ENCODE measurements at places on chromosomes 4 and X.

DNA sequence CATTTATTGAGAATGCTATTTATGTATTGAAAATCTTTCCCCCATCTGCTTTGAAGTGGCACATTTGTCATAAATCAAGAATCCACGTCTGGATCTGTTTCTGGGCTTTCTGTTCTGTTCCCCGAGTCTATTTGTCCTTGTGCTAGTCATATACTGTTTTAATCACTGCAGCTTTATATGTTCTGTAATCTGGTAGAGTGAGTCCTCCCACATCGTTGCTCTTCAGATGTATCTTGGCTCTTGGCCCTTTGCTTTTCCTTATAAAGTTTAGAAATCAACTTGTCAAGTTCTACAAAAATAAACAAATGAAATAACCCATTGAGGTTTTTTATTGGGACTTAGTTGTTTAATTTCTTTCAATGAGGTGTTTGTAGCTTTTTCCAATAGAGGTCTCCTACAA is 29.0 kb downstream of the LONRF3 start:
- DNase-seq: no peak

GRCh38 chr4:107832275-107832807 is 7.6 kb downstream of the SGMS2 start:
- no peak for DNase-seq

DNA sequence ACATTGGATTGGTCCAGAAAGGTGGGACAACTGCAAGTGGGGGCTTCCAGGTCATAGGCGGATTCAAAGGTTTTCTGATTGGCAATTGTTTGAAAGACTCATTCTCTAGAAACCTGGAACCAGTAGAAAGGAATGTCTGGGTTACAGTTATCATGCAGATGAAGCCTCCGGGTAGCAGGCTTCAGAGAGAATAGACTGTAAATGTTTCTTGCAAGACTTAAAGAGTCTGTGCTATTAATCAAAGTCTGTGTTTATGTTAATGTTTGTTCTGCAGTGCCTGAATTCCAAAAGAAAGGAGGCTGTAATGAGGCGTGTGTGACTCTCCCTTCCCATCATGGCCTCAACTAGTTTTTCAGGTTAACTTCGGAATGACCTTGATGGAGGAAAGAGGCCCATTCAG is 43.9 kb upstream of the GC start:
- DNase-seq: no peak

DNA sequence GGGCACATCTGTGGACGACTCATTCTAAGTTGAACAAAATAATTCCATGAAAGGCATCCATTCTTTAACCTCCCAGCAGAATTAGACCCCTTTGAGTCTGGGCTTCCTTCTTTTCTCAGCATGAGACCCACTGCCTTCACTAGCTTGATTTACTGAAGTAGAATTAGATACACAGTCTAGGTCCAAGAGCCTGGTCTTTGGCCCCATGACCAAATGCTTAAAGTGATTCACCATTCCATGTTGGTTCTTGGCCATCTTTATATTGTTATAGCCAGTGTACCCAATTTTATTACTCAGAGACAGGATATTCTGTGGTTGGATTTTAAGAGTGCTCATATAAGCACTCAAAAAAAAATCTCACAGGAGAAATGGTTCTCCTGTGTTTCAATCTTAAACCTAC is 155.3 kb upstream of the GPC4 start:
- DNase-seq: no peak

GRCh38 chrX:45591650-45592049 is 391.0 kb upstream of the DIPK2B start:
- DNase-seq: no peak

DNA sequence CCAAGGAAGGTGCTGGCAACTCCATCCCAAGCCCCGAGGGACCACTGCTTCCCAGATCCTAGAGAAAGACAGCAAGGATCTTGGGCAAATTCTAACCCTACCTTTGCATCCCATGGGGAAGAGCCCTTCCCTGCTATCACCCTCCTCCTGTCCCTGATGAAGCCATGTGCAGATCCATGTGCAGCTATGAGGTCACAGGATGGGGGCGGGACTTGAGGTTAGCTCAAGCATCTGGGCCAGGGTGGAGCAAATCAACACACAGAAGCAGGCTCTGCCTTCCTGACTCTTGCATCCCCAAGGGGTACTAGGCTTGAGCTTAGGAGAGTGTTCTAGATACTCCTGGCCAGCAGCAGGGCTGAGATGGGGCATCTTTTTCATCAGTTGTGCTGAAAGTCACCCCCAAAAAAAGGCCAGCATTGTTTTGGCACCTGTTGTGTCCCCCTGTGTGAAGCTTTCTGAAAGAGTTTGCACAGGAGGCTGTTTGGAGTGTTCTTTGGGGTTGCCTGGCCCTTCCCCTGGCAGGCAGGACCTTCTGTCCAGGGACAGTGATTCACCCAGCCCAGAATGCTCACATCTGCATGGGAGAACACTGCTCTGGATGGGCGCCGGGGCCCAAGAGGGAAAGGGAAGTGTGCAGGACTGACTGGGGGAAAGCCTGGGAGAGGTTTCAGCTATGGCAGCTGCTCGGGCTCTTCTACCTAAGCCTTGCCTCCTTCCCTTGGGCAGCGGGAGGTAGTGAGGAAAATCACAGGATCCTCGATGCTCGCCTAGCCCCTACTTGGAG is 50.8 kb downstream of the PRPS1 start:
- peak; percentile 58 for DNase-seq

DNA sequence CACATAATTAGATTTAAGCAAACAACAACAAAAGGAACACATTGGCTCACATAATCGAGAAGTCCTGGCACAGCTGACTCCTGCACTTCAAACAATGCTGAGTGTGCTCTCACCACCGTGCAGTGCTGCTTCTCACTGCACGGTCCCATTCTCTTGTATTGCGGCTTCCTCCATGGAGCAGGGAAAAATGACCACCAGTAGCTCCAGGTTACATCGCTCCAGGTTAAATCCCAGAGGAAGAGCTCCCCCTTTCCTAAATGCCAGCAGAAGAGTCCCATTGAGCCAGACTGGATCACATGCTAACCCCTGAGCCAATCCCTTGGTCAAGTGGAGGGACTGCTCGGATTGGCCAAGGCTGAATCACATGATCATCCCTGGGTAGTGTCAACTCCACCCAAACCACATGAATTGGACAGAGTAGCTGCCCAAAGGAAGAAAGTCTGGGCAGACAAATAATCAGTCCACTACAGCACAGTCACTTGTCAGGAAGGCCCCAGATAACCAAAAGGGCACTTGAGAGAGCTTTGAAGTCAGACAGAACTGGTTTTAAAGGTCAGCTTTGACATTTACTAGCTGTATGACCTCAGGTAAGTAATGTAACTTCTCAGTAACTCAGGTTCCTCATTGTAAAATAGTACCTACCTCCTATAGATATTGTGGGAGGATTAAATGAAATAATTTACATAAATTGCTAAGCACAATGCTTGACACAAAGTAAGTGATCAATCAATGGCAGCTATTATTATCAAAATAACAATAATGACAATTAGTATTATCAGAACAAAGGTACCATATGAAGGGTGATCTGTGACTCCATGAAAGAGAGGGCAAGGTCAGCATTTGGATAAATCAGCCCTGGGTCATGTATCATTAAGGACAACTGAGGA is 14.3 kb downstream of the TEC start:
- DNase-seq: no peak

DNA sequence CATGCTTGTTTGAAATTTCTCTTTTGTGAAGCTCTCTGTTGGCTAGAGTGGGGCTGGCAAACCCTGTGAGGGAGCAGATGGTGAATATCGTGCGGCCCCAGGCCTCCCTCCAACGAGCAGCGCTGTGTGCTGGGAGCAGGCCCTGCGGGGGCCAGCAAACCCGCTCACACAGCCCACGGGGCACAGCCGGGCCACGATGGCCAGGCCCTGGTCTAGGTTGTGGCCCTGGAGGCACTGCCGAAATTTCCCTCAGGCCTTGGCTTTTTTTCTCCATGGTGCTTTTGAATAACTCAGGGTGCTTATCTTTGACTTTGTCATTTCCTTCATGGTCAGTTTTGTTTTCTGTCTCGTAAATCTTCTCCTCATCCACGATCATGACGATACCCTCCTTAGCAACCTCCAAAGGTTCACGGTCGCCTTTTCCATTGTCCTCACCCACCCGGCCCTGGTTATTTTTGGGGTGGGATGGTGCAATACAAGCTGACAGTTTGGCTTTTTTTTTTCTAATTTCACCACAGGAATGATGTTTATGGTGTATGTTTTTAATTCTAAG is 20.7 kb downstream of the PCGF3 start:
- DNase-seq: peak; percentile 83

DNA sequence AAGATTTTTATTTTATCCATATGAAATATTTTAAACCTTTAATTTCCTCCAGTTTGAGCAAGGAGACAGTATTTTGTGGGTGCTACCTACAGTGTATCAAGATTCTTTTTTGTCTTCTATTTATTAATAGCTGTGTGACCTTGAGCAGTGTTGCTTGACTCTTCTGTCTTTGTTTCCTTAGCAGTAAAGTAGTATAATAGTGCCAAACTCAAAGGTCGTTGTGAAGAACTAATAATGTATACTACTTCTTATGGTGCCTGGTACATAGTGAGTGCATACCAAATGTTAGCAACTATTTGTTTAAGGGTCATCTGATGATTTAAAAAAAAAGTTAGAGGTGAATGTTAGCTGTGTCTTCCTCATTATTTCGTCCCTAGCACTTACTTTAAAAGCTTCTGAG is 30.5 kb downstream of the SMARCAD1 start:
- DNase-seq: no peak

- DNase-seq: peak; percentile 78
These were observed 29.3 kb upstream of the MYOZ2 start for GRCh38 chr4:119106036-119107000.

DNA sequence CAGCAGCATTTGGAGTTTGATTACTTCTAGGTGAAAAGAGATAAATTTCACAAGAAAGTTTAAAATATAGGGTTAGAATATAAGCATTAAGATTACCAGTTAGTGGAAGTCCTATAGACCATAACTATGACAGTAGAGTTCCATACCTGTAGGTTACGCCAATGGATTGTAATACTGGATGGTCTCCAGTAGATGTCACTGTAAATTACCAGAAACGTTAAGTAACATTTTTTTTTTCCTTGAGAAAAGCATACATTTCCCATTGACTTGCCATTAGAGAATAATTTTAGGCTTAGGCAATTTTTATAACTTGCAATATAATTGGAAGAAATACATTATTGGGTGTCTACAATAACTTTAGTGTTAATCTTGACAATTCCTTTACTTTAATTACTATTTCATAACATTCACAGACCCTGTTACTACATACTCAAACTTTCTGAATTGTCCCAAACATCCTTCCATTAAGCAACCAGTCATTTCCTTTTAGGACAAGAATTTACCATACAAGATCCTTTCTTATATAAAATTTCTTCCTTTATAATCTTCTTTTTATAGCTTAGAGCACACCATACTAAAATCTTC is 304.1 kb upstream of the TECRL start:
- peak; percentile 10 for DNase-seq

GRCh38 chr4:98262431-98262830 is 1.2 kb downstream of the RAP1GDS1 start:
- DNase-seq: peak; percentile 21

All from EH (cell line).